GM12891 (cell line): ENCODE measurements at places on chromosomes 1 and 21.

- DNase-seq = no peak
Measured at GRCh38 chr21:24050231-24050630, 1557.0 kb downstream of the MRPL39 start.

DNA sequence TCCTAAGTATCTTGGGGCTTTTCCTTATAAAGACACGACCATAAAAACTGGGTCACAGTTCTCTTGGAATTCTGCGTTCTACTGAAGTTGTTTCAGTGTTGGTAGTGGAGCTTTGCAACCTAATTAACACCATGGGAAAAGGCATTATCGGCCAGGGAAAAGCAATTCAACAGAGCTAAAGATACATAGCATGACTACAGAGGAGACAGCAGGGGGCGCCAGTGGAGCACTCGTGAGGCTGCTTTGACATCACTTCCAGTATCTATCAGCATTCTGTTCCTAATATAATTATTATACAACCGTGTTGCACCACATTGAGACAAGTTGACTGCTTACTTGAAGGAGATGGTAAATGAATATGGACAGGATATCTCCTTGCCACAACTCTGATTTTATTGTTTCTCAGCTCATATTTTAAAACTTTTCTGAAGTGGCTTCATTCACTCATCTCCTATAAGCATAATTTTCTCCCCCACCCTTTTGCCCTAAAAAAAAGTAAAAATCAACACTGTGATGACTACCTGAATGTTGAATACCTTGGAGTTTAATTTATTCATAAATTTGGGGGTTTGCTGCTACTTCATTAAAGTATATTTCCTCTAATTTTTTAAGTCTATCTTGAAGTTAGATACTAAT, 39.4 kb downstream of the ZP4 start:
- DNase-seq = no peak

DNA sequence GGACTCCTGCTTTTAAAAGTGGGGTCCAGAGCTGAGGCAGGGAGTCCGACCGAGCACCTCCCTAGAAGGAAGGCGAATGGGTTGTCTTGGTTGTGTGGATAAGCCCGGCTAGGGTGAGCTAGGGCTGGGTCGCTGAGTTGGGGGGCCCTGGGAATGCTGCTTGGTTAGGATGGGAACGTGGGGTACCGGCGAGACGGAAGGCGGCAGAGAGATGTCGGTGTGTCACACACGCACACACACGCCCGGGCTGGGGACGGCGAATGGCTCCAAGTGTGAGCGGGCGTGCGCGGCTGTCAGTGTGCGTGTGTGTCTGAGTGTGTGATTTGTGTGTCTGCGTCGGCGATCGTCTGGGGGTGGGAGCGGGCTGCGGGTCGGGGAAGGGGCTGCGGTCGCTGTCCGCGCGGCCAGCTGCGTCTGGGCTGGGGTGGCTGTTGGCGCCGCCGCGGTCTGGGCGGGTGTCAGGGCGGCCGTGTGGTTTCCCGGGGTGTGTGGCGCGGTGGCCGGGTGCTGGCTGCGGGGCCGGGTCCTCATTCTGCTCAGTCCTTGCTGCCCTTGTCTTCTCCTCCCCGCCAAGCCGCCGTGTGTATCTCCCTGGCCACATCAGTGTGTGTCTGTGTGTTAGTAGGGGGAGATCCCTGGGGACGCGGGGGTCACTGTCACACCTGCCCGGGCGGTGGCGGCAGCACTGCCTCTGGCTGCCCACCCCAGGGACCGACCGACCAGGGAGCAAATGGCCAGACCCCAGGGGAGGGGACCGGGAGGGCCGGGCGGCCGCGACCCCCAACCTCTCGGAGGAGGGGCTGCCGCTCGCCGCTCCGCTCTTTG, 1.1 kb downstream of the EFNA3 start:
- no peak for DNase-seq

DNA sequence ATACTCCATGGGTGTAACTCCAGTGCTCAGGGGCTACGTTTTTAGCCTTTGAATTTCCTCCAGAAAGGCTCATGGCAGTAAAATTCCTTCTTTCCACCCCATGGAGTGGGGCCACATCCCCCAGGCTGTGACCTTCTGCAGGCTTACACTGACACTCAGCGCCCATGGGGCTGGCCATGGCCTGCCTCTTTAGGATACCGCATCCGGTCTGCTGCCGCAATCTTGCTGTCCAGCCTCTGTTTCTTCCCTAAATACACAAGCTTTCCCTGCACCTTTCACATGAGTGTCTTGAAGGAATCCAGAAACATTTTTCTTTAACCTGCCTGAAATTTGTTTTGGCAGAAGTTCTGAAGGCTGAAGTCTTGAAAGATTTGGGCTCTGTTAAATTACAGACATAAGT, 170.5 kb downstream of the NTMT2 start:
- no peak for DNase-seq

DNA sequence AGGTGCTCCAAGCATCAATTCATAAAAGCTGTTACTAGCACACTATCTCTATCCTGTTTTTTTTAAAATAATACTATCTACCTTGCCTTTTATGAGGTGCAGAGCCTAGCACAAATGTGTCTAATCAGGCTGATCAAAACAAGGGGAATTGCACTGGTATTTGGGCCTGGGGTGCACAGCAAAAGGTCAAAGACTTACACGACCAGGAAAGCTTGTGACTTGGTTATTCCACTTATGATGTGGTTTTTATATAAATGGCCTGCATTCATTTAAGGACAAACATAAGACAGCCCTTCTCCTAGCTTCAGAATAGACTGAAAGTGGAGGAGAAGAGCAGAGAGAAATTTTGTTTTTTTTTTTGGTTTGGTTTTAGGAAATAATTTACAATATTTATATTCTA, 98.4 kb upstream of the SGIP1 start:
- no peak for DNase-seq

- DNase-seq = no peak
Measured at GRCh38 chr1:50066806-50067205, 41.9 kb upstream of the ELAVL4 start.

- DNase-seq = no peak
Measured at GRCh38 chr1:98437540-98437939, 224.0 kb upstream of the SNX7 start.

DNA sequence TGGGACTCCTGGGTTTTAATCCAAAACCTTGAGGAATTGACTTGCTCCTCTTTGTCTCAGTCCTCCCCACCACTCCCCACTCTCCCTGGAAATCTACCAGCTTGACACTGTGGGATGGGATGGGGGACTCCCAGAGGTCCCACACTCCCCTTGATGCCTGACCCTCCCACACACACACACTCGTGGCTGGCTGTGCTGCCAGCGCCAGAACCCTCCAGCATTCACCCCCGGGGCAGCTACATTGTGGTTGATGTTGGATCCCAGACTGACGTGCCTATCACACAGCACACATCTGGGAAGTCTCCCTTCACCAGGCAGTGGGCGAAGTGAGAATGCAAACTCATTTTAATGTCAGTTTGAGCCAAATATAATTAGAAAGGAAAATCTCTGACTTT, 10.0 kb downstream of the KIRREL1 start:
- DNase-seq = no peak

DNA sequence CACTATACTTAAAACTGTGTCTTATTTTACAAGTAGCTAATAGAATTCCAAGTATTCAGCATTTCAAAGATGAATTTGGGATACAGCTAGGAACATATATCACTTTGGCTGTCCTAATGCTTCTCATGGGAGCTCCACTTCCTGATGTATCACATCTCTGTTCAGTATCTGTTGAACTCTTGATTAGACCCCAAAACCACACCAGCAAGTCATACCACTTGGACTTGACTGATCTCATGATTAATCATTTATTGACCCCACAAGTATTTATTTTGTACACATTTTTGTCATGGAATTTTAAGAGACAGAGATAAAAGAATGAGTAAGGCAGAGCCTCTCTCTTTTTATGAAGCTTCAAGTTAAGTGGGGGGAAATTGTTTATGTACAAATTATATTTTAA, 30.0 kb downstream of the TMPRSS15 start:
- DNase-seq = no peak

GRCh38 chr1:223227486-223228196, 84.6 kb upstream of the TLR5 start:
- DNase-seq = no peak

GRCh38 chr1:15343729-15344128, 66.0 kb upstream of the EFHD2 start:
- DNase-seq = no peak

- no peak for DNase-seq
Measured at GRCh38 chr1:209989525-209989924, 51.5 kb downstream of the SYT14 start.

- DNase-seq = no peak
Measured at GRCh38 chr1:176989023-176989422, 175.5 kb downstream of the ASTN1 start.

DNA sequence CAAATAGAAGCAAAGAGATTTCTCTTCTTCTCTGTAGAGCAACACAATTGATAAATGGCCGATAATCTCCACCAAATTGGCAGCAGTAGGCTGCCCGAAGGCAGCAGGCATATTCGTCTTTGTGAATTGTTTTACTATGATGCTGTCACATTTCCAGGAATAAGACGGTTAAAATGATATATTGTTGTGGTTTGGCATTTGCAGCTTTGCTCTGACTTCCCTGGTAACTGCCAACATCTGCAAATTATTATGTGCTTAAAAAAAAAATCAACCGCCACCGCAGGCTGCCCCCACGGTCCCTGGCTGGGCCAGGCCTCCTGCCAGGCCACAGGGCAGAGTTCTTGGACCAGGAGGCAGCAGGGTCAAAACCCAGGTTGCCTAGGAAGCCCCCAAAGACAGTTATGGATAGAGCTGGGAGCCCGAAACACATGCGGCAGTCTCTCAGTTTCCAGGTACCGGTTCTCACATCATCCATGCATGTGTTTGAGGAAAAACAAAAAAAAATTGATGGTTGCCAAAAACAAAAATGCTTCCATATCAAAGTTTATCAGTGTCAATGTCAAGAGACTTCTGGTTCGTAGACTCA, 179.3 kb downstream of the ETS2 start:
- DNase-seq = no peak

- no peak for DNase-seq
Measured at GRCh38 chr1:234264832-234265231, 108.4 kb upstream of the COA6 start.

DNA sequence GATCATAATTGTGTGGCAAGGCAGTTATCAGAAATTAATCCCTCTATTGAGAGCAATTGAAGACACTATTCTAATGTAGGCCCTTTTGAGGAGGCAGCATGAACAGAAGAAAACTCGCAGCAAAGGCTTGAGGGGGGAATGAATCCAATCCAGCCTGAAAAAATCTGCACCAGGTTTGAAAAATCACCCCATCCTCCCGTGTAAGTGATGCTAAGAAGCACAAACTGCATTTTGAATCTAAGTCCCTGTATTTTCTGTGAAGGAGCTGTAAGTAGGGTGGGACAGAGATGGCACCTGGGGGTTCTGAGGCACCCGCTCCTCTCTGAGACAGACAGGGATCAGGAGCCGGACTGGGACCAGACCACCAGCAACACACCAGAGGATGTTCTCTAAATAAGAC, at the start of gene CRB1:
Gene CRB1, plus strand, starts transcription at position 241 of the 400 bp plus-strand sequence. CDS start 161 bp downstream, outside the sequence.
- no peak for DNase-seq

DNA sequence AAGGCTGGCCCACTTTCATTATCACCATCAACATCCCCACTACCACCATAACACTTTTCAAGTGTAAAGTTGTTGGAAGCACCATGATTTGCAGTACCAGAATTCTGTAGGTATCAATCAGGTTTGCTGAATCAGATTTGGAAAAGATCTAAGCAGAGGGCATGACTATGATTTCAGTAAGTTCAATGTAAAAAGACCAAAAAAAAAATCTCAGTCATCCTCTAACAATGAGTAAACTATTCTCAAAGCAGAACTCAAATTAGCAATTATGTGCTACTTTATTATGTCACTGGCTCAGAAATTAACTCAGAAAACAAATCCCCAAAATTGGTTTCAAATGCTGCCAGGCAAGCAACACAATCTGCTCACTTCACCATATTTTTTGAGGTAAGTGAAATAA, 187.8 kb upstream of the HP1BP3 start:
- no peak for DNase-seq

DNA sequence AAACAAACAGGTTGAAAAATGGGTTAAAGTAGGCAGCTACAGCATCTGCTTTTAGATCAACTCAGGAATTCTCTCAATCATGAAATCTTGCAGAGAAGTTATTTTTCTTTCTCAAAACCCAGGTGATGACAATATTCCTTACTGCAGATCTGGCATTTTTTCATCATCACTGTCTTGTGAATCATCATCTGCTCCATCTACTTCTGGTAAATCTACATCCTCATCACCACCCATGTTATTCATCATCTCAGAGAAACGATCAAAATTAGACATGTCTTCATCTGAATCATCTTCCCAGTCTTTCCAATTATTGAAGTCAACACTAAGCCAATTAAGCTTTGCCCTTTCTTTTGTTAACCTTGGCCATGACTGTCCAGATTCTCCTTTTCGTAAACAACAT, 21.8 kb downstream of the GBP2 start:
- no peak for DNase-seq

DNA sequence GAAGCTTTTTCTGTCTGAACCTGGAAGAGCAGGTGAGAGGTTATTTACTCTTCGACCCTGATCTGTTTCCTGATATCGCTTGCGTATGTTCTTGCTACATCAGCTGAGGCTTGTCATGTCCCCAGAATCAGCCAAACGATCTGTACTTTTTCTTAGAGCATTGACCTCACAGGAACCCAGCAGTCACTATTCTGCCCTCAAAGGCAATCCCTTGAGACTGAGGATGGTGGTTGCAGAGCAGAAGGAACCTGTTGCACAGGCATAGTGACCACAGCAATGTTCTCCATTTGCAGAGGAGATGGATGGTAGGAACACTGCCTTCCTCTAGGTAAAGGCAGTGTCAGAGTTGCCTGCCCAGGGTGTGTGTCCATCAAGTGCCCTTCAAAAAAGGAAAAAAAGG, 11.3 kb upstream of the LACTBL1 start:
- DNase-seq = no peak

GRCh38 chr1:36735436-36735835, 252.7 kb upstream of the CSF3R start:
- no peak for DNase-seq

DNA sequence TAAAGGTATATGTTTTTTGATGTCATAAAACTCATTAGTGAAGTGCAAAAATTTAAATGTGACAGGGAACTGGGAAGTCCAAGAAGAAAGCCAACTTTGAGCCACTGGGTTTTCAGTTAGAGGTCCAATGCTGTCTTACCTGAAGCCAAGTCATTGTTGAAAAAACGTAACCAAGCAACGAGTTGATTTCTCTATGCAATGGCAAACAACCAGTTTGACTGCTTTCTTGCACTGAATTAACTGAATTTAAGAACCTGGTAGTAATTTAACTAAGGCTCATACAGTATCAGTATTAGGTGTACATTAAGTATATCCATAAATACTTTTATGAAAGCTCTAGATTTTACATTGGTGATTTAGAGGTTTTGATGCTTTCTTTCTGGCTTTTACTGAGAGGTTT, 20.2 kb upstream of the S1PR1 start:
- DNase-seq = no peak

GRCh38 chr1:211648980-211649934, 26.2 kb downstream of the NEK2 start:
- DNase-seq = no peak
